EL (cell line): ENCODE measurements at places on chromosomes 13 and 19.

GRCh38 chr13:50709058-50709457, 134.4 kb downstream of the DLEU7 start:
- DNase-seq: no peak

DNA sequence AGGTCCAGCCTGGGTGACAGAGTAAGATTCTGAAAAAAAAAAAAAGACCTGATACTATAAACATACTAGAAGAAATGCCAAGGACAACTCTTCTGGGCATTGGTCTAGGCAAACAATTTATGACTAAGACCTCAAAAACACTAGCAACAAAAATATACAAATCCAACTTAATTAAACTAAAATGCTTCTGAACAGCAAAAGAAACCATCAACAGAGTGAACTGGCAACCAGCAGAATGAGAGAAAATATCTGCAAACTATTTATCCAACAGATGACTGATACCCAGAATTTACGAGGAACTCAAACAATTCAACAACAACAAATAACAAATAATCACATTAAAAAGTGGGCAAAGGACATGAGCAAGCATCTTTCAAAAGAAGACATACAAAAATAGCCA, 26.8 kb upstream of the GPC6 start:
- no peak for DNase-seq

- DNase-seq: no peak
These were observed 1075.8 kb downstream of the PCDH9 start for GRCh38 chr13:66154354-66154753.

DNA sequence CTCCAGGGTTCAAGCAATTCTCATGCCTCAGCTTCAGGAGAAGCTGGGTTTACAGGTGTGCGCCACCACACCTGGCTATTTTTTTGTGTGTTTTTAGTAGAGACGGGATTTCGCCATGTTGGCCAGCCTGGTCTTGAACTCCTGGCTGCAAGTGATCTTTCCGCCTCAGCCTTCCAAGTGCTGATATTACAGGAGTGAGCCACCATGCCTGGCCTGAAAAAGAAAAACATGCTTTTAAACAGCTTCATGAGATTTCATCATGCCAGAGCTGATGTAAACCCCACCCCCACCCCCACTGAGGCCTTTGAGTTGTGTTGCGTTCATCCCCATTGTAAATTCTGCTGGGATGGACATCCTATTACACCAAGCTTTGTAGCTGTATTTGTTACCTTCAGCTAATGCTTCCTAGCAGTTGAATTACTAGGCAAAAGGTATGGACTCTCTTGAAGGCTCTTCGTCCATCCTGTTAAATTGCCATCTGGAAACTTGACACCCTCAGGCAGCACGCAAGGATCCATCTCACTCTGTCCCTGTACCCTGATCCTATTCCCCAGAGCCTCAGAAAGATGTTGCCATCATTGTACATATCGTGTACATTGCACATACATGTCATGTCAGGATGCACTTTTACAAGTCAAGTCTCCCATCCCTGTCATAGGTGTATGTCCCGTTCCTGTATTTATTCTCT, 47.3 kb downstream of the NFIX start:
- DNase-seq: no peak

GRCh38 chr13:48297131-48297786, 6.3 kb upstream of the RB1 start:
- DNase-seq: no peak

DNA sequence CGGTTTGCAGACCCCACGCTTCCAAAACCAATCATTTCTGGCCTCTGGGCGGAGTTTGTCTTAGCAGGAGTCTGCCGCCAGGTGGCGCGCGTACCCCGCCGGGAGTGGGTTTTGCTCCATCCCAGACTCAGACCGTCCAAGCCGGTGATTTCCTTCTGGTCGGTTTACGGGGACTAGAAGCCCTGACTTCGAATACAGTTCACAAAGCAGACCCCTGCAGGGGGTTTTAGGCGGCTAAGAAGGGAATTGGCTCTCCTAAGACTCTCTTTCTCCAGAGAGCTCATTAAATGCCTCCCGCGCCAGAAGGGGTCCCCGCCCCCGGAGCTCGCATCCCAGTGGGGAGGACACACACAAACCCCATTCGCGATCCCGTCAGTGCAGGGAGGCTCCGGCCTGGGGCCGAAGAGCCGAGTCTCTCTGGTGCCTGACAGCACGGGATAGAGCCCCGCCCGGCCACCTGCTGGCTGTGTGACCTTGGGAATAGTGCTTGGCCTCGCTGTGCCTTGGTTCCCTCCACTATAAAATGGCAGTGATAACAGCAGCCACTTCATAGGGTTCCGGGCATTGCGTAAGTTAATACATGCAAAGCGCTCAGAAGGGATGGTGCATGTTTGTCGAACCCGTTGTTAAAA, 8.6 kb upstream of the NUP62 start:
- peak; percentile 70 for DNase-seq

GRCh38 chr13:97002581-97002980, 8.3 kb upstream of the OXGR1 start:
- no peak for DNase-seq

- no peak for DNase-seq
These were observed 6.6 kb downstream of the GRIN3B start for GRCh38 chr19:1006711-1007398.
